ENCODE measurements at places on chromosomes 13 and 19.
A peak's percentile ranks its signal among the peaks of the same experiment; 100 is the strongest.

DNA sequence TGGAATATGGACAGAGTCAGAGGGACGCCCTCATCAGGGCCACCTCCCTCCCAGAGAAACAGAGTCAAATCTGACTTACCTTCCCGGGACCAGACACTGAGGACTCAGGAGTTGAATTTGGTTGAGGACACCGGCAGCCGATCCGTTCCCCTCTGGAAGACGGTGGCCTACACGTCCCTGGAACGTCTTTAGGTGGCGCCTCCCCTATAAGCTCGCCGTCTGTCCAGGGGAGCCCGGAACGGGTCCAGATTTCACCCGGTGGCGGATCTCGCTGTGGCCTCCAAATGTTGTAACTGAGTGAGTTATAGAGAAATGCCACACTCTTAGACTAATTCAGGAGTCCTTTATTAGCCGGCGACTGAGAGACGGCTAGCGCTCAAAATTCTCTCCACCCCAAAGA is 9.0 kb downstream of the TNFSF14 start:
- no peak for DNase-seq

GRCh38 chr13:39982745-39983144 is 327.3 kb downstream of the COG6 start:
- no peak for DNase-seq

DNA sequence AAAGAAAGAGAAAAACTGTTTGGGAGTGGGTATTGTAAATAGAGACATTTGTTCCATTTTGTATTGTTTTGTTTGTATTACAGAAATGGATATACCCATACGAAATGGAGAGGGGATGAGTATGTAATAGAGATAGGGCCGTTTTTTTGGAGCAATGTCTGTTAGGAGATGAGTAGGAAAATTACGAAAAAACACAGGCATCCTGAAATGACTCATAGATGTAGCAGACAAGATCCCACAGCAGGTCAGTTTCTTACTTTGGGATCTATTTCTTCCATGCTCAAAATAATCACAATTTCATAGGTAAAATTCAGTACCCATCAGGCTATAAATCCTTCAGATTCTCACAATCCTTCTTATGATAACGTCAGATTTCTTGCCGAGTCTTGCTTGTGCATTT is 779.4 kb upstream of the SLITRK1 start:
- DNase-seq = no peak

GRCh38 chr19:5131031-5131505 is 162.2 kb downstream of the KDM4B start:
- DNase-seq = no peak

DNA sequence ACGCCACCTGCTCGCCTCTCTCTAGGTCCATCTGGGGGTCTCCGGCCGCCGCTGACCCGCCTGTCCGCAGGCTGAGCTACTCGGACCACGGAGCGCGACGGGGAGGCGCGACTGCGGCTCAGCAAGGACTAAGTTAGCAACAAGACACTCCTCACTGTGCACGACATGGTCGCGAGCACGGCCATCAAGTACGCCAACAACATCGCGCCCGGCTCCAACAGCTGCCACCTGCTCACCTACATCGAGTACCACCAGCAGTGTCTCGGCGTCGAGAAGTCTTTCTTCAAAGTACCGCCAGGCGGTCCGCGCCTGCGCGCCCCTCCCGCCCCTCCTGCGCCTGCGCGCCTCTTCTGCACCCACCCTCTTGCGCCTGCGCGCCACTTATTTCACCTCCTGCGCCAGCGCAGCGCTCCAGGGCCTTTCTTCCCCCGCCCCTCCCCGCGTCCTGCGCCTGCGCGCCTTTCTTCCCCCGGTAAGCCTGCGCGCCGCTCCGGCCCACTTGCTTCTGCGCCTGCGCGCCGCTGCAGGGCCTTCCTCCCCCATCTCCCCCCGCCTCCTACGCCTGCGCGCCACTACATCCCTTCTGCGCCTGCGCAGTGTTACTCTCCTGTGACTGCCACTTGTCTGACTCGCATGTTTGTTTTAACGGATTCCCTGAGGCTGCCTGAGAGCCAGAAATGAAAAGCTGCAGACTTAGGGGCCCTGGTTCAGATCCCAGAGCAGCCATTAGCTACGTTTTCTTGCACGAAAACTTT is 64.0 kb downstream of the ACSBG2 start:
- DNase-seq = peak; percentile 99
